ENCODE measurements at places on chromosomes 13 and 19. TPM values are rescaled to one million over a fixed set of nuclear protein-coding genes. Genes with fewer than 3 reads are reported as not detected.

STOML3 gene
- not detected for total RNA-seq

ZNF737 gene
- 0.14 TPM for total RNA-seq

TPGS1 gene
- total RNA-seq, result 17.2 TPM

SCEL gene
- 0.79 TPM for total RNA-seq

KLK2 gene
- total RNA-seq, result not detected

CEACAM7 gene
- total RNA-seq, result 0.14 TPM

HMGB1 gene
- 567 TPM for total RNA-seq

SPACA4 gene
- not detected for total RNA-seq

SIGLEC5 gene
- not detected for total RNA-seq

ZNF471 gene
- total RNA-seq, result 0.02 TPM

CGB8 gene
- 2.6 TPM for total RNA-seq

ZNF181 gene
- 11.3 TPM for total RNA-seq

RXFP2 gene
- total RNA-seq, result not detected

NCR1 gene
- not detected for total RNA-seq

GADD45GIP1 gene
- 53.8 TPM for total RNA-seq

FXYD3 gene
- 0.36 TPM for total RNA-seq

ATP12A gene
- not detected for total RNA-seq

NLRP4 gene
- total RNA-seq, result not detected

SIGLEC7 gene
- total RNA-seq, result not detected

ZNF667 gene
- total RNA-seq, result not detected

COX7A1 gene
- total RNA-seq, result not detected

SLC6A16 gene
- total RNA-seq, result 1.6 TPM

SUGT1 gene
- 44.4 TPM for total RNA-seq

PABPC3 gene
- total RNA-seq, result 0.15 TPM

ONECUT3 gene
- total RNA-seq, result not detected

Data from A549 treated with Mapracorat at 1 μM for 4 hours (cell line).